Stimulated activated CD8-positive, alpha-beta memory T cell treated with anti-CD3 and anti-CD28 coated beads, Interleukin-15, amount 100 ng/mL, for 48 hours (primary cell): ENCODE measurements at places on chromosomes 12 and 14.

DNA sequence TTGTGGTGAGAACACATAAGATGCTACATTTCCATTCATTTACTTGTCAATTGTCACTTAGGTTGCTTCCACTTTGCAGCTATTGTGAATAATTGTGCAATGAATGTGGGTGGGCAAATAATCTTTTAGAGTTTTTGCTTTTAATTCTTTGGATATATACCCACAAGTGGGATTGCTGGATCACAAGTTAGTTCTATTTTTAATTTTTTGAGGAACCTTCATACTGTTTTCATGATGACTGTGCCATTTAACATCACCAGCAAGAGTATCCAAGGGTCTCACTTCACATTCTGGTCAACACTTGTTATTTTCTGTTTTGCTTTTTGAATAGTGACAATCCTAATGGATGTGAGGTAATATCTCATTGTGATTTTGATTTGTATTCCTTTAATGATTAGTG is 10.5 kb downstream of the CLEC6A start:
- no peak for DNase-seq

DNA sequence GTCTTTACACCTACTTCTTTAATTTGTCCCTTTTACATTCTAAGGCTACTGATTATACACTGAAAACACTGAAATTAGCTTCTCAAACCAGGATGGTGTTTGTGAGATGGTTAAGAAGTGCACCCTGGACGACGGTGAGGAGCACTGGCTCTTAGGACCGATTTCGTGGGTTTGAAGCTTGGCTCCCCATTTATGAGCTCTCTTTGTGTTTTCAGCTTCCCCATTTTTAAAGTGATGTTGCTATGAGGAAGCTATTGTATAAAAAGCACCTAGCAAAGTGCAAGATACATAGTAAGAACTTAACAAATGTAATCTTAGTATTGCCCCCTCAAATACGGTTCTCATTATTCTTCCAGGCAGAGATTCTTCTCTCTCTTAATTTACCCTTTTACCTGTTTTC is 4.7 kb downstream of the NFYB start:
- no peak for DNase-seq

DNA sequence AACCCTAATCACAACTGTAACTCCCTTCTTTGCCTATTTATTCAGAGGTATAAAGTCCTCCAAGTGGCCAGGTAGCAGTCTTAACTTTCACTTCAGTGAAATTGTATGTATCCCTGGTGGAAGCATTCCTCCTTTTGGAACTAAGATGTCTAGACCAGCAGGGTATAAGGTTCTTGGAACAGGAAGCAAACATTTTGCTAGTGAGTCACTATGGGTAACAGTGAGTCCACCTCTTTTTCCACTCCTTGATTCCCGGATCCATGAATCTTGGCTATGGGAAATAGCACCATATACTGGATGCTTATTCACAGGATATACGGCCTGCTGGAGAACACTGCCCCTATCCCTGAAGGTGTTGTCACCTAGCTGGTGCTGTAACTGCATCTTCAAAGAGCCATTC is 80.2 kb downstream of the KCNA5 start:
- DNase-seq: no peak

GRCh38 chr12:49895773-49896172 is 7.9 kb downstream of the FAIM2 start:
- no peak for DNase-seq

- DNase-seq: no peak
These were observed 553 bp downstream of the TRIM9 start for GRCh38 chr14:51094282-51094821.

DNA sequence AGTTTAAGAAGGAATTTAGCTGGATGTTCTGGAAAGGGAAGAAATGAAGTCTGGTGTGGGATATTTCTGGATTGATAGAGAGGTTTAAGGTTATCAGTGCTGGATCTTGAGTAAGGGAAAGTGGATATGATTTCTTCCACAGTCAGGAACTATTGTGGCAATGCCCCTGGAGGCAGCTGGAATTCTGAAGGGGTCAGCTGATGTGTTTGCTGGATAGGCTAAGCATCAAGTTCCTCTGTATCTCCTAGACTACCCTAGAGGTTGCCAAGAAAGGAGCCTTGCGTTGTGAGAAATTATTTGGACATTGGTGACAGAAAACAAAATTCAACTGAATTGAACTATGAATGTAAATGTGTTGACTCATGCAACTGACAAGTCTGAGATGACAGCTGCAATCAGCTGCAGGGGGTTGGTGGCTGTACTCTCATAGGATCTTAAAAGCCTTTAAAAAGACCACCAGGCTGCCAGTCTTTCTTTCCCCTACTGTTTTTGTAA is 244.4 kb downstream of the ATXN7L3B start:
- DNase-seq: no peak

DNA sequence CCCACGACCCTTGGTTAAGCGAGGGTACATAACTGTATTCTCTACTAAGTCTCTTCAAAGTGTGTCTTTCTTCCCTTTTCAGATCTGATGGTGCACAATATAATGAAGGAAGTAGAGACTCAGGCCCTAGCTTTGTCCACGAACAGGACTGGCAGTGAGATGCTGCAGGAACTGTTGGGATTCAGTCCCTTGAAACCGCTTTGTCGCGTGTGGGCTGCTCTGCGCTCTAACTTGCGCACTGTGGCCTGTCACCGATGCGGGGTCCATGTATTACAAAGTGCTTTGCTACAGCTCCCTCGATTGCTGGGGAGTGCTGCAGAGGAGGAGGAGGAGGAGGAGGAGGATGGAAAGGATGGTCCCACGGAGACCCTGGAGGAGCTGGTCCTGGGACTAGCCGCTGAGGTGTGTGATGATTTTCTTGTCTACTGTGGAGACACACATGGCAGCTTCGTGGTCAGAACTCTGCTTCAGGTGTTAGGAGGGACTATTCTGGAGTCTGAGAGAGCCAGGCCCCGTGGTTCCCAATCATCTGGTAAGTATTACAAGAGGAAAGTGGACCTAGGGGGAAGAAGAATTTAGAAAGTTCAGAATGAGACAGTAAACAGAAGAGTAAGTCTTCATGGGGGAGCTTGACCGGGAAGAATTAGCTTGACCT is 803 bp downstream of the NOP9 start:
- no peak for DNase-seq

DNA sequence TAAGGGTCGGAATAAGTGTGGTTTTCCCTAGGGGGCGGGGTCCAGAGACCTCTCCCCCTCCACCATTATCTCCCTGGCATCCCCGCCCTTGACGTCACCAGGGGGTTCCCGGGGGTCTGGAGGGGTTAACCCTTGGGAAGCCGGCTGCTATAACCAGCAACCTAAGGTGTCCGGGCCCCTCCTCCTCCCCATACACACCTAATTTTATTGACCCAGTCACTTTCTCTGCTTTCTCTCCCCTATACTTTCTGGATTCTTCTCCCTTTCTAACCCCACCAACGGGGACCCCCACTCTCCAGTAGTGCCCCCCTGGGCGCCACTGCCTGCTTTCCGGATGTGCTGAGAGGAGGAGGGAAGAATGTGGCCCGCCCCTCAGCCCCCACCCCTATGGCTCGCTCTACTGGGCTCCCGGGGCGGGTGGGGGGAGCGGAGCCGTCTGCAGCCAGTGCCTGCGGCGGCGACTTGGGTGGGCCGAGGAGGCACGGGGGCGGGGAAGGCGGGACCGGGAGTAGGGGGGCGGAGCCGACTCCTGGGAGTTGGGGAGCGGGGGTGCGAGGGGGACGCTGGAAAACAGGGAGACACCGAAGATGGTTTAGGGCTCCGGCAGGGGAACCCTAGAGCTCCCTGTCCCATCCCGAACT is 1.8 kb downstream of the GLI1 start:
- DNase-seq: no peak

DNA sequence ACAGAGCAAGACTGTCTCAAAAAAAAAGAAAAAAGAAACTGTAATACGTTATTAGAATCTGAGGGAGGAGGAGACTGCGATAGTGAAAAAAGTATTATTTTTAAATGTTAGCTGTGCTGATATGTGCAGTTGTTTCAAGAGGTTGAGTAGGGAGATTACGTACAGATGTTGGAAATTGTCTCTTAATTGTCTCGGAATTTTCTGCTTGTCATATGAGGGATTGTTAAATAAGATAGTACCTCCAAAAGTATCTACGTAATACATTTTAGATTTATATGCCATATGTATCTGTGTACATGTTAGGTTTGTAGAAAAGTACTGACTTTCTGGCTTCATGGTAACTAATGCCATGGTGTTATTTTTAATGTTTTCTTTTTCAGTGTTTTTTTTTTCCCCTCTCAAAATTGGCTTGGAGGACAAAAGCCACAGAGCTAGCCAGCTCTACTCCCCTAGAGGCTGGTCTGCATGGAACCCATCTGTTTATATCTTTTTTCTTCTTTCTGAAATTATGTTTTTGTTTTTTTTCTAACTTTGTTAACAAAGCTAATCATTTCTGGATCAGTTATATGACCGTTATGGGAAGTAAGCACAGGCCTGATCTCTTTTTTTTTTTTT is 3.4 kb downstream of the RIMKLB start:
- no peak for DNase-seq

DNA sequence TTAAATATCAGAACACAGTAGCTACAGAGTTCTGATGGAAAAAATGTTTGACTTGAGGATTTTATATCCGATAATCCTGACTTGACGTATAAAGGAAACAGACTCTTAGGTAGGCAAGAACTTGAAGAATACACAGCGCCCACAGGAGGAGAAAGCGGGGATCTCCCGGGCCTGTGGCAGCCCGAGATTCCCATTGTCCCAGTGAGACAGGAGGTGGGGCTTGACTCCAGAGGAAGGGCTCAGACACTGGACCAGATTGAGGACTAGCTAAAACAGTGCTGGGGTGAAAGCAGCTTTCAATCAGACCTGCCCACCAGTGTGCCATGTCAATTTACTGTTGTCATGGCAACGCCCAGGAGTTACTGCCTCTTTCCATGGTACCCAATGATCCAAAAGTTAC is 51.1 kb upstream of the C14orf180 start:
- no peak for DNase-seq
